ENCODE measurements at places on chromosomes 11 and 22.

DNA sequence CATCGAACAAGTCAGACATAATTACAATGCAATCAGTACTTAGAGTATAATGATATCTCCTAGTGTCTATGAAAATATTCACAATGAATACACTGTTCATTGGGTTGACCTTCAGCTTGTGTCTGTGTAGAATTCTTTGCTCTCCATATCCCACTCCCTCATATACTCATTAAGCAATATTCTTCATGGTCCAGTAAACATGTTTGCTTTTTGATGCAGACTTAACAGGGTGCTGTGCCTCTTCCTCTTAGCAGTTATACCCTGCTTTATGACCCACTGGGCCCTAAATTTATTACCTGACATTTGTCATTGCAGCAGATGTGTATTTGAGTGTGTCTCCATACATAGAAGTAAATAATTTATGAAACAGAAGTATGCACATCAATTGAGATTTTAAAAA, 352.5 kb upstream of the CCDC179 start:
- DNase-seq, result no peak

- no peak for DNase-seq
Measured at GRCh38 chr11:104620991-104621390, 277.3 kb downstream of the CASP12 start.

GRCh38 chr11:61294717-61295595, at the start of gene VWCE:
TSS of gene VWCE (minus strand) at chr11:61295316. CDS start at chr11:61295037, 279 bp downstream.
- DNase-seq, result no peak

GRCh38 chr22:48863965-48864528, 963.6 kb downstream of the BRD1 start:
- no peak for DNase-seq

GRCh38 chr11:107593951-107594350, 3.0 kb downstream of the ELMOD1 start:
- no peak for DNase-seq

- DNase-seq, result no peak
Measured at GRCh38 chr11:18313965-18314763, 7.8 kb downstream of the HPS5 start.

DNA sequence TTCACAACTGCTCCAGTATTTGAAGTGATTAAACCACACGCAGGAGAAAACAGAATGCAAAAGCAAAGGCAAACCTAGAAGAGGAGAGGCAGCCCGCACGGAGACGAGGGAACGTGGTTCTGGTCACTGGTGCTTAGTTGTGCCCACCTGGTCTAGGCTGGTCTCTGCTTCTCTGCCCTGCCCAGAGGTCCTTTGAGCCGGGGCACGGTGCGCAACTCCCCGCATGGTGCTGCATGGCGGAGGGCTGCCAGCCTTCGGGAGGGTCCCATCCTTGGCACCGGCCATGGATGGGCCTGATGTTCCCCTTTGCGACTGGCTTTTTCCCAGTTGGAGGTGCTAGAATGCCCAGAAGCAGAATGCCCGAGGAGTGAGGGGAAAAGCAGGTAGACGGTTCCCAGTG, 46.1 kb downstream of the KCNC1 start:
- DNase-seq, result no peak

GRCh38 chr11:118914178-118914918, 11.4 kb downstream of the BCL9L start:
- no peak for DNase-seq

- no peak for DNase-seq
Measured at GRCh38 chr11:65850217-65851082, 7.5 kb downstream of the CFL1 start.

DNA sequence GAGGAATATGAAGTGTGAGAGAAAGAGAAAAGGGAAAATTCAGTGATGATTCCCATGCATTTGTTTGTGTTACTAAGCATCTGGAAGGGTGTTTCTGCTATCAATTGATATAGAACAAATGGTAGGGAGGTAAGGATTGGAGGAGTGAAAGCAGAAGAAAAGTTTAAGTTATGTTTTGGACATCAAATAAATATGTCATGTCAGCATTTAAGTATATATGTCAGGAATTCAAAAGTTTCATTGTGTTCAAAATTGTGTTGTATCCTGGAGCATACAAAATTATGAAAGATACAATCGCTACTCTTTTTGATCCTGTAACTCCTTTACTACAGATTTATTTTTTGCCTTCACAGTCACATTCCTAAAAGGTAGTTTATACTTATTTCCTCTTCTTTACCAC, 885.8 kb downstream of the KCNA4 start:
- DNase-seq, result no peak

DNA sequence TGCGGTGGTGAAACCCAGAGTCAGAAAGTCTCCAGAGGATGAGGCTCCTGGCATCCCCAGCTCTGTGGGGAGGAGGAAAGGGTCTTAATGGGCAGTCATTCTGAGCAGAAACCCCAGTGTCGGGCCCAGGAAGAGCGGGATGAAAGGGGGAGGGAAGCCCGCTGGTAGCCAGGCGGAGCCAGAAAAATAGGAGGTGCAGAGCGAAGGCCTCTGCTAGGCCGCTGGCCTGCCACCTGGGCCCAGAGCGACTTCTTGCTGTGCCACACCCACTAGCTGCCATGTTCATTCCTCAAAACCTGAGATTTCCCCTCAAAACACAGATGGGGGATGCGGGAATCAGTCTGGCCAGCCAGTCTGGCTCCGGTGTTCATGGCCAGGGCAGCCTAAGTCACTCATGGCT, 650 bp upstream of the POU2AF3 start:
- DNase-seq, result no peak

DNA sequence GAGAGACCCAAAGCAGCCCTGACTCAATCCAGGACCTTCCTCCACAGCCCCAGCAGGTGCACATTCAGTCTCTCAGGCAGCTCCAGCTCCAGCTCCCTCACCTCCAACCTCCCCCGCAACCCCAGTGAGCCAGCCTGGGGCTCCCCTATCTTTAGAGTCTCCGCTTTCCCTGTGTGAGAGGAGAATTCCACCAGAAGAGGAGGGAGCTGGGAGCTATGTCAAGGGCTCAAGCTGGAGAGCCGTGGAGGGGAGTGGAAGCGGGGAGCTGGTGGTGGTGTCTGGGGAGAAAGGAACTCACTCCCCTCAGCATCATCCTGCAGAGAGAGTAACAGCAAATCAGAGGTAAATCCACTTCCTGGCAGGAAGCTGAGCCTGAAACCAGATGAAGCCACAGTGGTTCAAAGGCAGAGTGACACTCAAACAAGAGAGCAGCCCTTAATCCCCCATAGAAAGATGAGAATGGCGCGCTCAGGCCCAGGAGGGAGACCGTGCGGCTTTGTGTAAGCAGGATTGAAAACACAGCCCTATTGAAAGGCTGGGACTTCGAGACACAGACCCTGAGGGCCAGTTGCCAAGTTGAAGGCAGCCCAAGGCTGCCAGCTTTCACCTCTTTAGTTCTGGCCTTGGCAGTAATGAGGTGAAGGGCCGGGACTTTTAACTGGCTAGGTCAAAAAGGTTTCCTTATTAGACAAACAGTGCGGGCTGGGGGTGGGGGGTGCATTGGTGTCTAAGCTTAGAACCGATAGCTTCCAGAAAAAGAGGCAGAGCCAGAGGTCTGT, 21.4 kb upstream of the CDON start:
- no peak for DNase-seq

GRCh38 chr11:58905721-58906547, 33.4 kb upstream of the GLYATL1 start:
- no peak for DNase-seq

DNA sequence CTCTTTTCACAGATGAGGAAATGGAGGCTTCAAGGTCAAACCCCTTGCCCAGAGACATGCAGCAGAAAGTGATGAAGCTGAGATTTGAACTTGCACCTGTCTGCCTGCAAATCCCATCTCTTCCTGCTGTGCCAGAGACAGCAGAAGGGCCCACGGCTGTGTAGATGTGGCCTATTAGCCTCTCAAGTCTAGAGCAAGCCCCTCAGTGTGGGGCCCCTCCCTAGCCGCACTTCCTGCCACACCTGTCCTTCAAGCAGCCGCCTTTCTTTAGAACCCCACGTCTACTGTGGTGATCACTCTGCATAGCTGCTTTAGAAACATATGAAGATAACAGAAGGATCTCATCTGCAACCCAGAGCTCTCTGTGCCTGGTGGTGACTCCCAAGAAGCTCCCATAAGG, 41.2 kb upstream of the JAM3 start:
- DNase-seq, result no peak

DNA sequence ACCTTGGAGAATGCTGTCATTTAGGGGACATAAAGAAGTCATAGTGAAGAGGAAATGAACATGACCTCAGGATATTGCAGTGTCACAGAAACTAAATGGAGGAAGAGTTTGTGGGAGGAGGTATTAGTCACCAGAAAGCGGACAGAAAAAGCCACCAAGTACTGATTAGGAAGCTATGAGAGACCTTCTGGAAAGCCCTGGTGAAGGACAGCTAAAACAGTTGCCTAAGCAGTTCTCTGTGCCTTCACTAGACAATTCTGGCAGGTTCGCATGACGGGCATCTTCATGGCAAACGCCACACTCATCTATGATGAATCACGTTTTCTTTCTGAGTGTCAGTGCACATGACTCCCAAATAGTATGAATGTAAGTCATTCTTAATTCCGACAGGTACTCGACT, 325.8 kb downstream of the C11orf87 start:
- no peak for DNase-seq

DNA sequence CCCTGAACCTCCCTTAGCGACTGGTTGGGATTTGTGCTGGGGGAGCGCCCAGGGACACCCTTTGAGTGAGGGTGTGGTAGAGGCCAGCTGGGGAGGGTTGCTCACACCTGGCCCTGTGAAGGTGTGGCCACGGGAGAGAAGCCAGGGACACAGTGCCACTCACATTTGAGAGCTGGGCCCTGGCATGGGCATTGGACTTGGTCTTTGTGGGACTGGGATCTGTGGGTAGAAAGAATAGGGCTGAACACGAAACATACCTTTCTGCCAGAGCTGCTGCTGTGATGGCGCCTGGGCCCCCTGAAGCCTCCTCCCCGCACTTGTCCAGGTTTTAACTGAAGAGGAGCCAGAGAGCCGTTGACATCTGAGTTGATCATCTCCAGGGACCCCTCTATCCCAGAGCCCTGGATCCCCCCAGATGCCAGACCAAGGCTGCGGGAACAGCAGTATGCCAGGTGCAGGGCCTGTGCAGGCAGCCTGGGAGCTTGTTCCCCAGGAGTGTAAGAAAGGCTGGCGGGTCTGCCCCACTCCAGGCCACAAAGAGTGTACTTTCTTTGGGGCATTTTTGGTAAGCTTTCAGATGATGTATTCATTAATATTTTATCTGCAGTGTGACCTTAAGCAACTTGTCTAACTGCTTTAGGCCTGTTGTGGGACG, 284.1 kb downstream of the TBC1D22A start:
- no peak for DNase-seq

DNA sequence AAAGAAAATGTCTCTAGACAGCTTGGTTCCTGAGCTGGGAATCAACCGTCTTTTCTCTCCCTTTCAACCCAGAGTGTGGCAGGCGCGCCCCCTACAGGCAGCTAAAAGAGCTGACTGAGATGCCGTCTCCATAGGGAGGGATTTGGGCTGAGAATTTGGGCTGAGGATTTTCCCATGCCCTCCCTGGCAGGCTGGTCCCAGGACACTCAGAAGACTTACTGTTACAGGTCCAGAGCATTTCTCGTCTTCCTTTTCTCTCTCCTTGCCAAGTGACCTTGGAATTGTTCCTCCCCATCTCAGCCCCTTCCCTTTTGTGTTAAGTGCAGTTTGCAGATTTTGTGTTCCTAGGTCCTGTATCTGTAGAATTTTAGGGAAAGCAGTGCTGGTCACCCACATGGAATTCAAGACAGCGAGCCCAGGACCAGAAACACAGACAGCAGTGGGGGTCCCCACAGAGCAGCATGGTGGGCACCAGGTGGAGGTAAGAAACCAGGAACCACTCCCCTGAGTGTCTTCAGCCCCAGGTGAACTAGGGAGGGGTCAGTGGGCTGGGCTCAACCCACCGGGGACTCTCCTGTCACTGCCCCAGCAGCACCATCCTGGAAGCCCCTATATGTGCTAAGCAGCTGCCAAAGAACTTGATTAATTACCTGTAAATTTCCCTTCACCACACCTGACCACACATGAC, 9.9 kb upstream of the IGLL5 start:
- DNase-seq, result peak; percentile 54

DNA sequence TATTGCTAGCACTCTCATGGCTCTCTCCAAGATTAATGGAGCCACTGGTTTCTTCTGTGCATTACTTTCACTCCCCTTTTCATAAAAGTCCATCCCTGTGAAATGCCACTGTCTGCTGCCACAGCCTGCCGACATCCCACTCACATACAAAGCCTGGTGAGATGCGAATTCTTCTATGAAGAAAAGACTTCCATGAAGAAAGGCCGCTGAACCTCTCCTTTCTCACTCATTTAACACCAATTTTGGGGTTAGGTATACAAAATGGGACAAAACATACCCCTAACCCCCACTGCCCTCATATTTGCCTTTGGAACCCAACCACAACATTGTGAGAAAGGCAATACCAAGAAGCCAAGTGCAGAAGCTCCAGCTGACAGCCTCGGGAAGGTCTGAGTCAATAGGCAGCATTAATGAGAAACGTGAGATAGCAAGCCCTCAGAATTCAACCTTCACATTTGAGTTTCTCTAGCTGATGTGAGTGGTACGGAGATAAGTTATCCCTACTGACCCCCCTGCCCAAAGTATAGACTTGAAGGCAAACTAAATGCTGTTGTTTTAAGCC, 156.4 kb downstream of the ATG16L2 start:
- no peak for DNase-seq

- DNase-seq, result no peak
Measured at GRCh38 chr11:96373826-96374225, 15.9 kb downstream of the CCDC82 start.

DNA sequence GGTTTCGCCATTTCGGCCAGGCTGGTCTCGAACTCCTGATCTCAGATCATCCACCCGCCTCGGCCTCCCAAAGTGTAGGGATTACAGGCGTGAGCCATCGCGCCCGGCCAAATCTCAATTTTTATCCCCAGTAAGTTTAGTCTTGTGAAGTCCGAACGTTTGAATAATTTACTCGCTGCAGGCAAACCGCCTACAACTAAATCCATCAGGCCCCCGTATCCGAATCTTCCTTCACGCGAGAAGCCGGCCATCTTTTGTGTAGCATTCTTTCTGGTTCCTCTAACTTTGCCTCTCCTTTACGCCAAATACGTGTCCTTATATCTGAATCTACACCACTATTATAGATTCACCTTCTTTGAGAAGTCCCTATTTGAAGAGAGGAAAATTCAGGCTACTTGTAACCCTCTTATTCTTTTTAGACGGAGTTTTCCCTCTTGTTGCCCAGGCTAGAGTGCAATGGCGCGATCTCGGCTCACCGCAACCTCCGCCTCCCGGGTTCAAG, 581 bp upstream of the EIF3L start:
- DNase-seq, result no peak

- DNase-seq, result no peak
Measured at GRCh38 chr11:129331217-129331616, 44.4 kb upstream of the BARX2 start.

- DNase-seq, result no peak
Measured at GRCh38 chr11:57571606-57572005, 4.1 kb upstream of the UBE2L6 start.

Data from vagina (tissue), 2 donors.